ENCODE measurements at places on chromosomes 4 and X.

GRCh38 chr4:59102311-59102710, 1992.1 kb upstream of the IGFBP7 start:
- no peak for DNase-seq

- DNase-seq: no peak
These were observed 293.8 kb upstream of the ARSJ start for GRCh38 chr4:114273238-114273637.

GRCh38 chr4:139965789-139966188, 188.2 kb downstream of the MAML3 start:
- DNase-seq: no peak

DNA sequence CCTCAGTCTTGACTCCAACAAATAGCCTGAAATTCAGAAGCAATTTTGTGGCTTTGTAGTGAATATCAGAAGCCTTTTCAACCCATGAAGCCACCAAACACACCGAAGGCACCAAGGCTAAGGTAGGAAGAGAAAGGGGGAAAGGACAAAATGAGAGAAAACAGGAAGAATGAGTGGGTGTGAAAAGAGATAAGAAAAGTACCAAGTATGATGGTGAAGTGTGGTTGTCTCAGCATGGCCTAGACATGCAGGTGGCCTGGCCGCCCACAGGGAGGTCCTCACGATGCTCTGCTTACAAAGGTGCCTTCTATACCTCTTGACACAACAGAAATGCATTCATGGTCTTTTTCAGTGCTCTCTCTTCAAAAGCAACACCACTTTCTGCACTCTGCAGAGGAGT, 34.9 kb downstream of the ACSL1 start:
- DNase-seq: no peak

- no peak for DNase-seq
These were observed at the start of the genes CT45A10 and SAGE1 for GRCh38 chrX:135893294-135893817. Gene CT45A10 (minus strand): TSS chrX:135893444. CDS start chrX:135885344, 8,100 bp downstream. Gene SAGE1 (plus strand): TSS chrX:135893716. CDS start chrX:135896243, 2,527 bp downstream.

- no peak for DNase-seq
These were observed 88.5 kb downstream of the PDS5A start for GRCh38 chr4:39889226-39889625.

DNA sequence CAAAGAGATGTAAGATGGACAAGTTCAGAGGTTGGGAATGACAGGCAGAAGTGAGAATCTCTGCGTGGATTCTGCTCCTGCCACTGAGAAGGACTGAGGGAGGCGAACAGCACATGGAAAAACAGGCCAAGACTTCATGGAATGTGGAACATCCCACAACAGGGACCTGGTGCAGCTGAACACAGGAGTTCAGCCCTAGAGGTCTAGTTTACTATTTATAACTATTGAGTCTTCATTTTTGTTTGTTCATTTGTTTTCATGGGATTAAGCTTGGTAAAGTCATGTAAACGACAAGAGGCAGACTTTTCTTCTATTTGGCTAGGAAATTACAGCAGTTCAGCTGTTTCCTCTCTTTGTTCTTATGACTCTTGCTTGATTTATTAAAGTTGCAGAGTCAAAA, 234.5 kb downstream of the MAML3 start:
- no peak for DNase-seq

- DNase-seq: no peak
These were observed 153.0 kb upstream of the TENM3 start for GRCh38 chr4:182090186-182090585.

DNA sequence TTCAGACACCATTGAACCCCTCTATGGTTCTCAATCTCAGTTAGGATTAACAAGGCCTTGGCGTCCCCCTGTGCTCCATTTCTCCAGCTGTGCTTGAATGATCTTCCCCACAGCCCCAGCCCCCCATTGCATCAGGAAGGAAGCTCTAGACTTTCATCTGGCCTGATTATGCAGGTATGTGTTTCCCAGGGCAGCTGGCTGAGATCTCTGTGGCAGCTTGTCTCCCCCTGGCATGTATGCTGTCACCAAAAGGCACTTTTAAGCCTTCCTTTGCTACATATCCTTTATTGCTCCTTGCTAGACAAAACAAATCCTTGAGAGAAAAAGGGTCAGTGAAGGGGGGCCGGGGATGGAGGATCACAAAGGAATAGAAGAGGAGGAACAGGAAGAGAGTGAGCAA, 1056.0 kb upstream of the SLIT2 start:
- DNase-seq: no peak

Measured in head of caudate nucleus (tissue), 42 donors.